ENCODE measurements at places on chromosomes 7 and 10. TPM values are rescaled to one million over a fixed set of nuclear protein-coding genes. Genes with fewer than 3 reads are reported as not detected.
A peak's percentile ranks its signal among the peaks of the same experiment; 100 is the strongest.

GRCh38 chr10:5963591-5963990 is 13.8 kb downstream of the IL15RA start:
- DNase-seq: no peak

OR2A7 gene
- polyA plus RNA-seq: 7.1 TPM

- no peak for DNase-seq
Measured at GRCh38 chr7:100957832-100958421, 8.6 kb downstream of the MUC3A start.

IKZF1 gene
- 2.1 TPM for polyA plus RNA-seq

DNA sequence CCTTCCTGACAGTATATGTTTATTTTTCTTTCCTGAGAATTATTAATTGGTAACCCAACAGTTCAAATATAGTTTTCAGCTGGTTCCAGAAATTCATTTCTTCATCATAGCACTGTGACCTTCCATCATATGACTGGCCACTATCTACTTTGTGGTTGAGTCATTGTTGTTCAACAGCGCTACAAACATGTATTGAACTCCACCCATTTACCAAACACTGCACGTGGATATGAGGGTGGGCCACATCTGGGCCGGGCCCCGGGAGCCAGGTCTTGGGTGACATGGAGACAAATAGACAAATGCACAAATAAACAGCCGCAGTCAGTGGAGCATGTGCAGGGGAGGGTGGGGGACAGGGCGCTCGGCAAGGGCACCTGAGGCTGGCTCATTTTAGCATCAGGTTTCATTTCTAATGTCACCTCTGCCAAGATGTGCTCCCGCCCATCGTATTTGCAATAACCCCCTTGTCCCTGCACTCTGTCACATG is 24.0 kb upstream of the EEPD1 start:
- no peak for DNase-seq

CALCR gene
- not detected for polyA plus RNA-seq

DNA sequence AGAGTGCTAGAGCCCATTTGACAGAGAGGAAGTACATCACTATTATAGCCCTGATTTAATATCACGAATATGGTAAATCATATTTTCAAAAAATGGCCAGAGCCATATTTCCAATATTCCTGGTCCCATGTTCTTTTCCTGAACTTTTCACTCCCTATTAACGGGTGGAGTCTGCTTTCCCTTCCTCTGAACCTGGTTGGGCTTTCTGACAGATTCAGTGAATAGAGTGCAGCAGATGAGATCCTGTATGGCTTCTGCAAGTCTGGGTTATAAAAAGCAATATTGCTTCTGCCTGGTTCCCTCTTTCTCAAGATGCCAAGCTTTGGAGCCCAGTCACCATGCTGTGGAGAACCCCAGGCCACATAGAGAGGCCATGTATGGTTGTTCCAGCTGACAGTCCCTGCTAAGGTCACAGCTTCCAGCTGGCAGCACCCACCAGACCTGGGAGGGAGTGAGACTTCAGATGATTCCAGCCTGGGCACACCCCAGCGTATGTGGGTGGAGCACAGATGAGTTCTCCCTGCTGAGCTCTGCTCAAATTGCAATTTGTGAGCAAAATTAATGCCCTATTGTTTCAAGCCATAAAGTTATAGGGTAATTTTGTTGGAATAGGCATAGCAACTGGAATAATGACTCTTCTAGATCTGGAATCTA is 17.9 kb upstream of the CHCHD3 start:
- DNase-seq: no peak

FAM25A gene
- not detected for polyA plus RNA-seq

- no peak for DNase-seq
Measured at GRCh38 chr7:867406-868188, 8.8 kb upstream of the GET4 start.

DNA sequence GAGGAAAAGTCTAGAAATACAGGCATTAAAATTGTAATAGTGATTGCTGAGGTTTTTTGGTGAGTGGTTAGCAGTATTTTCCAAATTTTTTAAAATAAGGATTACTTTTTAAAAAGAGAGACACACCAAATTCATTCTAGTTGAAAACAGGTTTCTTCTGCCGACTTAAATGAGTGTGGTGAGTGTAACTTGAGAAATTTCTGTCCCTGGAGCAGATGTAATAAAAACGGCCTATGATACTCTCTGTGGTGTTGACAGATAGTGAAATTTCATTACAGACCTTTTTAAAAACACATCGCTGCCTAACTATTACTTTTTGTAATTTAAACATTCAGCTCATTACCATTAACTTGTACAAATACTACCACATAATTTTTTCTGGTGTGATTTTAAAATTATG is 90.1 kb downstream of the CYP51A1 start:
- DNase-seq: no peak

DNA sequence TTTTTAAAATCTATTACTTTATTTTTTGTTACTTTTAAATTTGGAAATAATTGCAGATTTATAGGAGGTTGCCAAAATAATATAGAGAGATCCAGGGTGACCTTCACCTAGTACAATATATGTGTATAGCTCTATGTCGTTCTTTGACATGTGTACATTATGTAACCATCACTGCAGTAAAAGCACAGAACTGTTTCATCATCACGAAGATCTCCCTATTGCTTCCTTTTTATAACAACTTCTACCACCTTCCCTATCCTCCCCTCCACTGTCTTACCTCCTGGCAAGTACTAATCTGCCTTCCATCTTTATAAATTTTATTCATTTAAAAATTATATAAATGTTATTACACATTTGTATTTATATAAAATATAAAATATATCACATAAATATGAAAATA is 251.0 kb downstream of the AUTS2 start:
- DNase-seq: no peak

DNA sequence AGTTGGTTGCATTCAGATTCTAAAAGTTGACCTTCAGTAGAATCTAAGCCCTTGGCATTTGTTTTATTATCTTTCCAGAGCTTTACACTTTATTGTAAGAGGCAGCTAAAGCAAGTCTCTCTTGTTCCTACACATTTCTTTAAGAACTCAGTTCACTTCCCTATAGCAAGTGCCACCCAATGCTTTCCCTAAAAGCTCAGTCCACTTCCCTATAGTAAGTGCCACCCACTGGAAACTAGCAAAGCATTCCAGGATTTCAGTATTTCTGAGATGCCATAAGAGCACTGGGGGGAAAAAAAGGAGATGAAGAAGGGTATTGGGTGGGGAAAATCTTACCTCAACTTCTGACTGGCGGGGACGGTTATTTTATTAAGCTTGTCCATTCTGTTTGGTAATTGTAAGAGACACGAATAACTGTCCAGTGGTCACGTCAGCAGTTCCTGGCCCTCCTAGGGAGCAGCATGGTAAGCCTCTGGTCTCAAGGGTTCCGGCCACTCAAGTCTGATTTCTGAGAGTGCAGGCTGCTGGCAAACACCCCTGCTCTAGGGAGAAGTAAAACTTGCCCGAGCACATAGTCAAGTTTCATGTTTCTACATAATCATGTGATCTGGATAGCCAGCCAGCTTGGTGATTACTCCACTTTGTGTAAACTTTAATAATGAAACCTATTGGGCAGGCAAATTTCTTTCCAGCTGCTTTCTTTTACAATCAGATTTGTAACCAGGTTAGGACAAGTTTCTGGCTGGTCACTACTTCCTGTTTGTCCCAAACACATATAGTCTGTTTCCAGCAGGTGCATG is at the start of gene BLNK:
Gene BLNK (minus strand): TSS at position 554 of the 800 bp plus-strand sequence. CDS start 171 bp downstream, at position 383.
- peak; percentile 94 for DNase-seq

GRCh38 chr10:71817831-71818655 is 33.0 kb downstream of the PSAP start:
- DNase-seq: no peak

BTBD16 gene
- polyA plus RNA-seq: 0.10 TPM

DNA sequence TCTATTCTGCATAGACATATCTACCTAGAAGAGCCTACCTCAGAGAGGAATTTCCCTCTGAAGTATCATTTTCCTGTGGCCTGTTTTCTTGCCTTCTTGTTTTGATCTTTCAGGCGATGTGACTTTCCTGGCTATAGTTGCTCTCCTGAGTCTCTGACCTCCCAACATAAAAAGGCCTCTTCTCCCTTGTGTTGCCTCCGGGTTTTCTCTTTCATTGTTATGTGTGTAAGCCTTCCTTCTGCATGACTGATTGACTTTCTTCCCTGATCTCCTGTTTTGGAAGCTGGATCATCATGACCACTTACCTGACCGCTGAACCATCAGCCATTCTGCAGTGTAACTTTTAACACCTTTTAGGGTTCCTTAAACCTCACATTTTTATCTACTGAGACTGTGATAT is 441.5 kb upstream of the ETV1 start:
- DNase-seq: no peak

SLC13A4 gene
- 5.6 TPM for polyA plus RNA-seq

DNA sequence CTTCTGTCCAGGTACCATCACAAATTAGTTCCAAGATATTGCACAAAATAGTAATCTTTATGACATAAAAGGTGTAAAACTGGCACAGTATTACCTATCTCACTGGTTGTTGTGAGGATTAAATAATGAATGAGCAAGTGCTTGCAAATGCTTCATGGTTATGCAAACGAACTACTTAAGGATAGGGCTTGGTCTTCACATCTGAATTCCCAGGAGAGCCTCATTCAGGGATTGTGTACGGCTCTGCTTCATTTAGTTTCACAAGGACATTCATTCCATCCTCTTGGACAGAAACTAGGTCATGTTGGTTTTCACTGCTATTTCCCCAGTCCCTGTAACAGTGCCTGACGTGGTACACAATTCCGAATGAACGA is 12.1 kb downstream of the ABCA13 start:
- no peak for DNase-seq

- no peak for DNase-seq
Measured at GRCh38 chr10:78129211-78129610, 95.5 kb downstream of the RPS24 start.

DNA sequence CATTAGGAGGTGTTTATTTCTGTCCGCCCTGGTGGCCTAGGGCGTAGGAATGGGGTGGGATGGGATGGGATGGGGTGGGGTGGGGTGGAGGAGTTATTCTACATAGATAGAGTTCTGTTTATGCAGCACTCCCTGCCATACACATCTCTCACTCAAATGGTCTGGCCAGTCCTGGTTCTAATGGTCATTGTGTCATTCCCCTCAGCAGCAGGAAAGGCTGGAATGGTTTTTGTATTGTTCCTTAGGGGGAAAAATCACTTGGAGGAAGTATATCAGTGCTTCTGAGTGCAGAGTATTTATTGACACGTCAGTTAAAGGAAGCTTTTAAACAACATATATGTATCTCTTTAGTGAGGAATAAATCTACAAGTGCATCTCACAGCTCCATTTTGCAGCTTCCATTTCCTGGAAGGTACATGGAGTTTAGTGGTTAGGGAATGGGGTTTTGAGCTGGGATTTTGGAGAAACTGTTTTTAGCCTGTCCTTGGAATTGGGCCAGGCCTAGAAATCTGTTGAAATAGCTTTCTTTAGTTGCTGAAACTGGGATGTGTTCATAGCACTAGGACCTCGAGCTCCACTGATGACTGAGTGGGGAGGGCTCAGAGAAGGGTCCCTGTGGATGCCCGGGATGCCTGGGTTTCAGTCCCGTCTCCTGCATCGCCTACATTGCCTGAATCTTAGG is 8.3 kb downstream of the TSPAN14 start:
- no peak for DNase-seq

LBX1 gene
- 0.47 TPM for polyA plus RNA-seq

DNA sequence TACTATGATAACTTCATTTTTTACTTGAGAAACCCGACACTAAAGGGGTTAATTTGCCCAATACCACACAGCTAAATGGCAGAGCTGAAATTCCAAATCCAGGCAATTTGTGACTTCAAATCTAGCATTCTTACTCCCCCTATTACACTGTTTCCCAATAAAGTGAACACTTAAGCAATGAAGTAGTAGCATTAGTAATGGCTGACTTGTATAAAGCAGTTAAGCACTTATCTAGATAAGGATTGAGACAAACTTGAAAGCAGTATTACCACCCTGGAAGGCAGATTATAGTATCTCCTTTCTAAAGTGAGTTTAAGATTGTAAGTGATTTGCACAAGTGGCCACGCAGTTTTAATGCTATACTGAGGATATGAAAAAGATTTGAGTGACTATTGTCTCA is 39.3 kb downstream of the WASL start:
- DNase-seq: no peak

- DNase-seq: no peak
Measured at GRCh38 chr10:2020836-2021235, 283.5 kb upstream of the ADARB2 start.

GRCh38 chr10:97058521-97058920 is 127.2 kb downstream of the SLIT1 start:
- no peak for DNase-seq

DNA sequence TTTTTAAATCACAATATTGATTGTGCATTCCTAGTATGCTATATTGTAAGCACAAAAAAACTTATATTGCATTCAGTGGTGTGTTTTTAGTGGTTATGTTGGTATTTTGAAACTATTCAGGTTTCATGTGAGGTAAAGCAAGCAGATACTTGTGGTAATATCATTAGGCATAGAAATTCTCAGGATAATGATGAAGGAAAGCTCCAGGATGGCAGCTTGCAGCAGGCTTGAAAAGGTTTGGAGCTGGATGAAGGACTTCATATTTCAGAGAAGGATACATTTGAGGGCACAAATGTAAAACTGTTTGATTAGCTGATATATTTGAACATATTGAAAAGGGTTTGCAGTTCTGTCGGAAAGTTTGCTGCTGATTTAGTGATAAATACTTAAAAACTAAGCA is 17.5 kb downstream of the TRIM24 start:
- DNase-seq: no peak

DNA sequence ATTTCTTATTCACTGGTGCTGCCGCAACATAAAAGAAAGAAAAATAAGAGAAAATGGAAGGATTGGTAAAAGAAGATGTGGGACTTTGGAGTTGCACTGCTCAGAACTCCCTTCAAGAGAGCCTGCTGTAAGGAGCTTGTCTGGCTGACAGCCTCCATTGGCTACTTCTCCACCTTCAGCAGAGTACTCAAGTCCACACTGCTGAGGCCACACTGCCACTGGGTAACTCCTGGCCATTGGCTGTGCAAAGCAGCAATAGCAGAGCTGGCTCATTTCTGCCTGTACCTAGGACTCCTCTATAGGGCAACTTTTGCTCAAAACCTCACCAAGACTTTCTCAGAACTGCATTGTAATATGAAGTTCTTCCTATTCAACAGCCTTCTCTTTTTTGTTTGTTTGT is 38.7 kb upstream of the PCLO start:
- no peak for DNase-seq

GRCh38 chr10:78438907-78439809 is 405.5 kb downstream of the RPS24 start:
- DNase-seq: no peak

DNA sequence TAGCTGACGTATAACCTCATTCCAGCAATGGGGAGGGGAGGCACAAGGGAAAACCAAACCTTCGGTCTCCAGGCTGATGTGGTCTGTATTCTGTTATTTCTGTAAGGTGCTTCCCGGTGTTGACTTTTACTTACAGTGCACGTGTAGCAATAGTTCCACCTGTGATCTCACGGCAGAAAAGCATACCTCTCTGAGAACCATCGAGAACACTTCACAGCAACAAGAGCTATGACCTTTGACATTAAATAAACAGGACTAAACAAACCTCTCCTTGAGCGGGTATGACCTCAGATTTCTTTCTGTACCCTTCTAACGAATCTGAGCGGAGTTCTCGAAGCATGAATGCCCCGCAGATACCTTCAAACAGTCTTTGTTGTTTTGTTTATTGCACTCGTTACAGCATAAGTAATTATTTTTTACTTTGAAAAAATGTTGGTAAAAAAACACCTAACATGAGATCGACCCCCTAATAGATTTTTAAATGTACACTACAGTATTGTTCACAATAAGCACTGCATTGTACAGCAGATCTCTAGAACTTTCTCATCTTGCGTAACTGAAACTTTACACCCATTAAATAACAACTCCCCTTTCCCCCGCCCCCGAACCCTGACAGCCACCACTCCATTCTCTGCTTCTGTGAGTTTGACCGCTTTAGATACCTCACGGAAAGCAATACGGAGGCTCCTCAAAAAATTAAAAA is 282.3 kb downstream of the GATA3 start:
- DNase-seq: peak; percentile 28

SNX10 gene
- 7.6 TPM for polyA plus RNA-seq

SEMA3E gene
- polyA plus RNA-seq: 25.9 TPM
